ENCODE measurements at places on chromosomes 7 and 10.

DNA sequence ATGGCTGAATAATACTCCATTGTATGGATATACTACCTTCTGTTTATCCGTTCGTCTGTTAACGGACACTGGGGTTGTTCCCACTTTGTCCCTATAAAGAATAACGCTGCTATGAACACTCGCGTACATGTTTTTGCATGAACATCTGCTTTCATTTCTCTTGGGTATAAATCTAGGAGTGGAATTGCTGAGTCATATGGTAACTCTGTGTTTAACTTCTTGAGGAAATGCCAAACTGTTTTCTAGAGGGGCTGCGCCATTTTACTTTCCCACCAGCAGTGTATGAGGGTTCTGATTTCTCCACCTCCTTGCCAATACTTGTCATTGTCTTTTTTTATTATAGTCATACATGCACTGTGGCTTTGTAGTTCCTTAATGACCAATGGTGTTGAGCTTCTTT is 20.6 kb upstream of the RASSF4 start:
- DNase-seq: no peak

DNA sequence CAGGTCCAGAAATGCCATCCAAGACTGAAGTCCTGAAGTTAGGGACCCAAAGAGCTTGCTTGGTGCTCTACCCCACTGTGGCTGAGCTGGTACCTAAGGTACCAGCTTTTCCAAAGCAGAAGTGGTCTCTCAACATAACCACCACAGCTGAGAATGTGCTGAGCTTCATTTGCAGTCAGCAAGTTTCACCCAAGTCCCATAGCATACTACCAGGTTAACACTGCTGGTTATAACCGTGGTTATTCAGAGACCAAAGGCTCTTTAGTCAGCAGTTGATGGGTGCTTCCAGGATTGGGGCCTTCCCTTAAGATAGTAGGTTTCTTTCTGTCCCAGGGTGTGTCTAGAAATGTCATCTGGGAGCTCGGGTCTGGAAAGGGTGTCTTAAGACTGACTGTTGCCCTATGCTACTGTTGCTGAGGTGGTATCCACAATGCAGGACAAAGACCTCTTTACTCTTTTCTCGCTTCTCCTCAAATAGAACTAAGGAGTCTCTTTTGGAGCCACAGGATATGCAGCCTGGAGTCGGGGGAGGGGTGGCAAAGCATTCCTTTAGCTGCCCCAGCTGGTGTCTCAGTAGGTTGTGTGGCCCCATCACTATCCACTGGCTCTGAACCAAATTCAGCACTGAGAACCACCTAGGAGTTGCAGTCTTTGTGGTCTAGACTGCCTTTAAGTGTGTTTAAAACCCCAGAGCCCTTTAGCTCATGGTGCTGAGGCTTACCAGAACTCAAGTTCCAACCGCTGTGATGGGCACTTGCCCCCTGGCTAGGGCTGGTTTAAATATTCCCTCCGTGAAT is 354.9 kb upstream of the SEMA3C start:
- DNase-seq: no peak

GRCh38 chr10:103797857-103798256 is 57.5 kb downstream of the SH3PXD2A start:
- DNase-seq: no peak

DNA sequence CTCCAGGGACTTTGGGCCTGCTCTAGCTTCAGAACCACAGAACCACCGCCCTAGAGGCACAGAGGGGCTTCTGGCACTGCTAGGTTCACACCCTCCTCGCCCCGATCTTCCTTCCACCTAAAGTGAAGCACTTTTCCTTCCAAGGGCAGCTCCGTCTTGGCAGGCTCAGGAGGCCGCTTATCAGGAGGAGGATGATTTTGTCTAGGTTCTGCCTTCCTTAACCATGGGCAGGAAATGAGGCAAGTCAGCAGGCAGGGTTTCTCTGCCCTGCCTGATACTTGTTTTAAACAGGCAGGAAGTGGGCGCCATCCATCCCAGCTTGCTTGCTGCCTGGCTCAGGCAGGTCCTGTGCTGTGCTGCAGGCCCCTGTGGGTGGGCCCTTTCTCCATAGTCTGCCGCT is 8.3 kb upstream of the ATP6V0E2 start:
- no peak for DNase-seq
